NCI-H187 treated with DMSO at 0.1 percent for 48 hours (cell line): ENCODE measurements at places on chromosomes 11 and 22.

GRCh38 chr11:9669954-9670353 is 6.1 kb downstream of the SWAP70 start:
- DNase-seq, result no peak

DNA sequence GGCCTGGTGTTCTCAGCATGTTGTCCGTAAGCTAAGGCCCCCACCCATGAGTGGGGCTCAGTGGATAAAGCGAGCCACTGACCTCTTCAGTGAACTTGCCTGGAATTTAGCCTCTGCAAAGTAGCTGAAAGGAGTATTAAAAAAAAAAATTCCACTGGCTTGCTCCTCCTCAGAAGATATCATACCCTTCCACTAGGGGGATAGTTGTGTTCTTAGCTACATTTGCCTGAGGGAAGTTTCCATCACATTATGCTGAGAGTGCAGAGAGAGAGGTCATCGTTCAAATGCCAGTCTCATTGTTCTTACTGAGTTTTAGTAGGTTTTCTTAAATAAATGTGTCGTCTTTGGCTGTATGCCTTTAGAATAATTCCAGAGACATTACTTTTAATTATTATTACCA is 879.7 kb downstream of the JRKL start:
- no peak for DNase-seq

DNA sequence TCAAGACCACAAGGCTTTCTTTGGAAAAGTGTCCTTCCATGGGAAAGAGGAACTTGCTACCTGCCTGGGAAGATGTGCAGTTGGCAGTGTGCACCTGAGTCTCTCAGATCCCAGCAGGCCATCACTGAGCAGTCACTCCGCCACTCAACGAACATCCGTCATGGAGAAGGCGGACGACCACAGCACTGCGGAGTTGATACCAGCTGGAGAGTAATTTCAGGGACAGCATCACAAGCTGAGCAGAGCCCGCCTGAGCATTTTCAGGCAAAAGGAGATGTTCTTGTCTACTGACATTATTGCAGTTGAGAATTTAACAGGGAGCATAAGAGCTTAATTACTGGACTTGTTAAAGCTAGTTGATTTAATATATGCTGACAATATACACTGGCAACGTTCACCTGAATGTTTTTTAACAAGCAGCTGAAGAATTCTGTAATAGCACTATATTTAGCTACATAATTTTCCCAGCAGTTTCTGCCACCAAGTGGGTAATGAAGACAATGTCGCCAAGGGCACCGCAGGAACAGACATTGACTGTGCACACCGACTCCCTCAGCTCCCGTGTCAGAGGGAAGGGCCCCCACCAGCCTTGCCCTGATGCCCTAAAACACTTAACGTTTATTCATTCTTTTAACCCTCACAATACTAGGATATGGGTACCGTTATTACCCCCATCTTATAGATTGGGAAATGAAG is 52.4 kb upstream of the ARFGAP3 start:
- DNase-seq, result no peak

DNA sequence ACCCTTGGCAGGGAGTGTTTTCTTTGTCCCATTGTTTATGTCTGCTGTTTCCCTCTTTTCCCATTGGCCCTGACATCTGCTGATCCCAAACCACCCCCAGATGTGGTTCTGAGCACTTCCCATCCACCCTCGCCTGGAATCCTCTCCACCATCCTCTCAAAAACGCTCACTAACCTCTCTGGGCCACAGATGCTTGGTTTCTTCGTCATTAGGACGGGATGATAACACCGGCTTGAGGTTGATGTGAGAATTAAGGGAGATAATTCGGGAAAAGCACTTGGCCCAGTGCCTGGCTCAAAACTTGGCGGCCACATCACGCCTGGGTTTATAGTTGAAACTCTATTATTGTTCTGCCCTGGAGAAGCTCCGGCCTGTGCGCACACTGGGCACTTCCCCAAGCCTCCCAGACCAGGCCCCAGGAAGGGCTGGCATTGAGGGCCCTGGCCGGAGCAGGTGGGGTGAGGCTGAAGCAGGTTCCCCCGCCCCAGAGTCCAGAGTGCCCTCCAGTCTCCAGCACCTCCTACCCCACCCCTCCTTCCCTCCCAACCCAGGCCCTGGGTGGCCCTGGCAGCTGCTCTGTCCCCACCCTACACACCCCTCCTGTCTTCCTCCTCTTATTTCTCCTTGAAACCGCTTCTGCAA is 63.7 kb downstream of the CYTH4 start:
- DNase-seq, result no peak

DNA sequence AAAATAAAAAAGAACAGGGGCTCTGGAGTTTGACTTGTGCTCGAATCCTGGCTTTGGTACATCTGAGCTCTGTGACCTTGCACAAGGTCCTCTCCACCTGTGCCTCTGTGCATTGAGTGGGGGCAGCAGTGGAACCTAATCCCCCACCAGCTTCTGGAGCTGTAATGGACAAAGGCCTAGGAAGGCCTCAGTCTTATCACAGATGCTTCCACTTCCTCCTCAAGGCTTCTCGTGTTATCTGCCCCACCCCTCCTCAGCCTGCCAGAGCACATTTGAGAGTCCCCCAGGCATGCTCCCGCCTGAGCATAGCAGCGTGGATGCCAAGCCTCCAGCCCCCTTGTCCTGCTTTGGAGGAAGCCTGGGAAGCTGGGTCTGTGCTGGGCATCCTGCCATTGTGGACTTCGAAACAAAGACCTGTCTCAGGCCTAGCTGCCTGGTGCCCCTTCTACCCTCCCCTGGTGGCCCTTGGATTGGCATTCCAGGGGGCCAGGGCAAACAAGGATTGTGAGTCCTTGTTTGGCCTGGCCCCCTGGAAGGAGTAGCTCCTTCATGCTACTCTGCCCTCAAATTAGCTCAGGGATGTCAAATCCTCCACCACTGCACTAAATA is 15.0 kb downstream of the SLC35E4 start:
- no peak for DNase-seq

GRCh38 chr11:44842220-44842619 is 108.5 kb downstream of the TP53I11 start:
- DNase-seq, result no peak

DNA sequence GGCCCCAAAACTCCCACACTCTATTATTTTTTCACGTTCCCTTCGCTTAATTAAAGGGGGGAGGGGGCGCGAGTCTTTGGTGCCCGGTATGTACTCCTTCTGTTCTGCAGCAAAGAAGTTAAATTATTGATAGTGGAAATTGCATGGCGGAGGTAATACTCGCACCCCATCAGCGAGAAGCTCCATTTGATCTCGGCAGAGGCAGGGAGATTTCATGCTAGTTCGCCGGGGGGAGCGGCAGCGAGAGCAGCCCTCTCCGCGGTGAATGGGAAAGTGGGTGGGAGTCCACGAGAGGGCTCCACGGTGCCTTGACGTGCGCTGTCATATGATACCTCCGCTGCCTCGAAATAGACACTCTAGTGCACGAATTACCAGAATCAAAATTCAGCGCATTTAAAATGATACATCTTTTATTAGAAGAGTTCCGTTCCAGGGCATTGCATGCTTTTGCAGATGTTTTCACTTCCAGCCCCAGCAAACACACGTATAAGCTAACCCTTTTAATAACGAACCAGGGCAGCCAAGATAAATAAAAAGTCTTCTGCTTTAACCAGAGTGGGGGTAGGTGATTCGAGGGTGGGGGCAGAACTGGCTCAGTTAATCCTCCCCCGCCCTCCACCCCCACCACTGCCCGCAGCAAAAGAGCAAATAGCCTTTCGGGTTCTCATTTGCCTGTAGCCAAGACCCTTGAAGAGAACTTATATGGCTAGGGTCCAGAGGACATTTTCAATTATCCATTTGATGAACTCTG is 1.3 kb upstream of the BDNF start:
- no peak for DNase-seq

GRCh38 chr11:104823657-104824056 is 74.6 kb downstream of the CASP12 start:
- no peak for DNase-seq

DNA sequence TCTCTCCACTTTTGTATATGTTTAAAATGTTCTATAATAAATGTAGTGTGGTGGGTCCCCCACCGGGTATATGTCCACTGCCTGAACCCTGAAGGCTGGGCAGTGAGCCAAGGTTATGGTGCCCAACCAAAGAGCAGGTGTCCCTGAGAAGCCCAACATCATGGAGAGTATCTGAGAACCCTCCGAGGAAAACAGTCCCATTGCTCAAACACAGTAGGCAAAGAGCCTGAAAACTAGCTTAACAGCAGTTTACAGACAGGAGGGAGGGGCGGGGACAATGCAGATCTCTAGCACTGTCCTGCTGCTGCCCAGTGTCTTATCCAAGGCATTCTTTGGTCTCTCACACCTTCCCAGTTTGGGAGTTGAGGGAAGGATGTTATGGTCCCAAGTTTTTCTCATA is 91.0 kb downstream of the TMPRSS5 start:
- DNase-seq, result no peak

DNA sequence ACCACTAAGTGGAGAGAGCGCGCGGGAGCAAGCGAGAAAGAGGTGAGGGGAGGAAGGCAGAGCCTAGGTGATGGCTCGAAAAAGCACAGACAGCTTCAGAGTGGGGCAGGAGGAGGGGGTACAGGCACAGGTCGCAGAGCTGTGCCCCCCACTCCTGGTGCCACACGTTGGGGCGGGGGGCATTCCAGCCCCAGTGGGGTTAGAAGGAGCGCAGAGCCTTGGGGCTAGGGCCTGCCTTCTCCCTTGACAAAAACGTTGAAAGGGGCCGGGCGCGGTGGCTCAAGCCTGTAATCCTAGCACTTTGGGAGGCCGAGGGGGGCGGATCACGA is 41.6 kb upstream of the ISX start:
- no peak for DNase-seq

DNA sequence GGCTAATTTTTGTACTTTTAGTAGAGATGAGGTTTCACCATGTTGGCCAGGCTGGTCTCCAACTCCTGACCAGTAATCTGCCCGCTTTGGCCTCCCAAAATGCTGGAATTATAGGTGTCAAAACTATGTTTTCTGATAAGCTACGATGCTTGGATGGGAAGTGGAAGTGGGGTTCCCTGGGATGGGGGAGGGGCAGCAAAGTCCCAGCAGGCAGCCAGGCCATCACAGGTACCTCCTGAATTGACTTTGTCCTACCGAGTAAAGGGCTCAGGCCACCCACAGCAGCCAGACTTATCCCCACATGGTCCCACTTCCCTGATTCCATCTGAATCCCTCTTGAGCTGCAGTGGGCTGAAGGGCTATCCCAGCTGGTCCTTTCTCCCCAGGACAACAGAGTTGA is 6.9 kb downstream of the FTH1 start:
- no peak for DNase-seq

DNA sequence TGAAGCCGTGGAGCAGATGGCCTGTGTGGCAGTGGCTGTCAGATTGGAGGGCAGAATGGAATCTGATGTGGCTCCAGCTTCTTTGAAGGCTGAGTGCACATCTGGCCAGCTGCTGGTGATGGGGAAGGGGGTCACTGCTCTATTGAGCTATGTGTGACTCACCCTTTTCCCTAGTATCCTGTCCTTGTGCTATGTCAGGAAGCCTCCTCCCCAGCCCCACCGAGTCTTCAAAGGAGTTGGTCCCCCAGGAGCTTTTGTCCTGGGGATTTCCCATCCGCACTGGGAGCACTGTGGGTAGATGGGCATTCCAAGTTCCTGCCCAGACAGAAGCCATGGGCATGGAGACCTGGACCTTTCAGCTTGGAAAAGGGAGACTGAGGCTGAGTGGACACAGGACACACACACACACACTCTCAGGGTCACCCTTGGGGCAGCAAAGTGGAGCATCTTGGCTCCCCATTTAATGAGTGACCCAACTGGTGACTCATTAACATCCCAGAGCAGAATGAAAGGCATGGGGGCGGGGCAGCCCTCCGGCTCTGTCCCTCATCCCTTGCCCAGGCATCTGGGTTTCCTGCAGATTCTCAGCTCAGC is 3.3 kb downstream of the SERPINH1 start:
- no peak for DNase-seq

DNA sequence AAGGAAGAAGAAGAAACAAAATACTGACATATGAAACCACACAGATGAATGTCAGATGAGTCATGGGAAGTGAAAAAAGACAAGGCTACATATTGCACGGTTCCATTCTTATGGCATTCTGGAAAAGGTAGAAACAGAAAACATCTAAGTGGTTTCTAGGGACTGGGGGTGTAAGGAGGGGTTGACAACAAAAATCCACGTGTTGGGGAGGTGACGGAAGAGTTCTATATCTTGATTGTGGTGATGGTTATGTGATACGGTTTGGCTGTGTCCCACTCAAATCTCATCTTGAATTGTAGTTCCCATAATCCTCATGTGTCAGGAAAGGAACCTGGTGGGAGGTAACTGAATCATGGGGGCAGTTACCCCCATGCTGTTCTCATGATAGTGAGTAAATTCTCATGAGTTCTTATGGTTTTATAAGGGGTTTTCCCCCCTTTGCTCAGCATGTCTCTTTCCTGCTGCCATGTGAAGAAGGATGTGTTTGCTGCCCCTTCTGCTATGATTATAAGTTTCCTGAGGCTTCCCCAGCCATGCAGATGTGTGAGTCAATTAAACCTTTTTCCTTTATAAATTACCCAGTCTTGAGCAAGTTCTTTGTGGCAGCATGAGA is 6.4 kb upstream of the ARFGAP3 start:
- no peak for DNase-seq

GRCh38 chr11:76174330-76174729 is 32.0 kb downstream of the WNT11 start:
- no peak for DNase-seq

- DNase-seq, result no peak
Measured at GRCh38 chr22:48492366-48493320, 1335.0 kb downstream of the BRD1 start.
